Activated CD8-positive, alpha-beta memory T cell treated with anti-CD3 and anti-CD28 coated beads, Interleukin-2, amount 50 U/mL, for 4 hours (primary cell): ENCODE measurements at places on chromosomes 13 and 19.

DNA sequence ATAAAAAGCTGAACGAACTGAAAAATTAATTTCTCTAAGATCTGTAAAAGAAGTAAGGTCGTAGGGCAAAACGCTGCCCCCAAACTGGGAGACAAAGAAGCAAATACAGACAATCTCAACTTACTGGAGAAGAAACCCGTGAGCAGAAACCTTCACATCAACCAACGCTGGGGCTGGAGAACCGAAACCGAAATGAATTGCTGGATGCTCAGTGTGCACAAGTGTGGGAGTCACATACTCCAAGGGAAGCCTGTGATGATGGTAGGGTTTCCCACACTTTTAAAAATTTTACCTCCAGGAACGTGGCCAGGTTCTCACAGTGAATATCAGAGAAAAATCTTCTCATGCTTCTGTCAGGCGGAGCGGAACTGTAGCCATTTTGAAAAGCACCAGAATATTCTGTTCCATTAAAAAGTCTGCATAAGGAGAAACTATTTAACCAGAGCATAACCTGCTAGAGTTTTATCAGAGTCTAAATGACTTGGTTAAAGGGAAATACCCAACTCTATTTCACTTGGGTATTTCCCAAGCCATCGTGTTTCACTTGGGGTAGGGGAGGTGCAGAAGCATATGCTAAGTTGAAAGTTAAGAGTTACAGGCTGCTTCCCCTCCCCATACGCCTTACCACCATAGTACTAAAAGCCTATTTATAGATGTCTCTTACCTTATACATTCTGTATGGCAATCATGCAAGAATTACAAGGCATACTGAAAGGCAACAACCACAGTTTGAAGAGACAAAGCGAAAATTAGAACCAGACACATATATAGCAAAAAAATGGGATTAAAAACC lies 110.5 kb upstream of the SLITRK1 start:
- no peak for DNase-seq

- DNase-seq, result no peak
Observed at GRCh38 chr13:33235564-33235963, 50.0 kb downstream of the STARD13 start.

DNA sequence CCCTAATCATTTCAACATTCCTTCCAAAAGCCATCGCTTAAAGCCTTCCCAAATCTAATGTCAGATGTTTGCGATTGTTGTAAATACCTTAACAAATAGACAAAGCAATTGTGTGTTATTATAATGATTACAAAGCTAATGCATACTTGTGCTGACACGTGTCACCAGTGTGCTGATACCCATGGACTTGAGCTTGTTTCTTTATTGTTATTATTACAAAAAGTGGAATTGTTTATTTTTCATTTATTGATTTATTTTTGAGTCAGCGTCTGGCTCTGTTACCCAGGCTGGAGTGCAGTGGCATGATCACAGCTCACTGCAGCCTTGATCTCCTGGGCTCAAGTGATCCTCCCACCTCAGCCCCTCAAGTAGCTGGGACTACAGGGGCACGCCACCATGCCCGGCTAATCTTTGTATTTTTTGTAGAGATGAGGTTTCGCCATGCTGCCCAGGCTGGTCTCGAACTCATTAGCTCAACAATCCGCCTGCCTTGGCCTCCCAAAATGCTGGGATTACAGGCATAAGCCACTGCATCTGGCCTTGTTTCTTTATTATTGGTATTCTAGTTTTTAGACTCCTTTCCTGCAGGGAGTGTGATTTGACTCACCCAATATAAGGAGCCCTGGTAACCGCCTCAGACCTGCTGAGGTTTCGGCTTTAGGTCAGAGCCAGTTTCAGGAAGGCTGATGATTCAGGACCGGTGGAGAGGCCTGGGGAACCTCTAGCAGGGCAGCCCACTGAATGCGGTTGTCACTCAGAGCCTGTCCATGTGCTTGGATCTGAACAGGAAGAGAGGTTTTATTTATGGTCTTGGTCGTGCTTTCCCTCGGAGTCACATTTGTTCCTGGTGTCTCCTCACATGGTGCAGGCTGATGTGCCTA lies 2.1 kb upstream of the FBXO17 start:
- DNase-seq, result no peak

DNA sequence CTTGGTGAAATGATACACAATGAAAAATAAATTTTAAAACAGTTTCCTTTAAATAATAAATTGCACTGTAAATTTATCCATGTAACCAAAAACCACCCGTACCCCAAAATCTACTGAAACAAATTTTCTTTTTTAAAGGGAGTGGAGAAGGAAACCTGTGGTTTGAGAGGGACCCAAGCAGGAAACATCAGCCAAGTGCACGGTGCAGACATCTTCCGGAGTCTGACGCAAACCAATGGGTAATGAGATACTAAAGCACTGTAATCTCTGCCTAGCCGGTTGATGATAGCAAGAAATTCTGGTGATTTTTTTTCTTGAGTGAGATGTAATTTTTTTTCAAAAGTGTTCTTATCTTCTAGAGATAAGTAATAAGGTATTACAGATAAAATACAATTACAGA lies 115.4 kb downstream of the ABCC4 start:
- DNase-seq, result peak; percentile 29

DNA sequence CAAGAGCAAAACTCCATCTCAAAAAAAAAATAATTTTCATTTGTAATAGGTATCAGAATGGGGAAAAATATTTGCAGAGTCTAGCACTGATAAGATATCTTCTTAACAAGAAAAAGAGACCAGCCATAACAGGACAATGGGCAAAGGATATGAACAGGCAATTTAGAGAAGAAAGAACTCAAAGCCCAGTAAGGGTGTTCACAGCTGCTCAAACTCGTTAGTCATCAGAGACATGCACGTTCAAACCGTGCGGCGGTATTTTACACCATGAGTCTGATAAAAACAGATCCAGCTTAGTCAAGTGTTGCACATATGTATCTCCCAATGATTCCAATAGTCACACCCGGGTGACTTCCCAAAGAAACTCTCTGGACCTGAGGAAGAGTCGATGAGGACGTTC lies 13.7 kb upstream of the NCCRP1 start:
- no peak for DNase-seq

- no peak for DNase-seq
Observed at GRCh38 chr13:100506154-100506553, 82.4 kb downstream of the GGACT start.

DNA sequence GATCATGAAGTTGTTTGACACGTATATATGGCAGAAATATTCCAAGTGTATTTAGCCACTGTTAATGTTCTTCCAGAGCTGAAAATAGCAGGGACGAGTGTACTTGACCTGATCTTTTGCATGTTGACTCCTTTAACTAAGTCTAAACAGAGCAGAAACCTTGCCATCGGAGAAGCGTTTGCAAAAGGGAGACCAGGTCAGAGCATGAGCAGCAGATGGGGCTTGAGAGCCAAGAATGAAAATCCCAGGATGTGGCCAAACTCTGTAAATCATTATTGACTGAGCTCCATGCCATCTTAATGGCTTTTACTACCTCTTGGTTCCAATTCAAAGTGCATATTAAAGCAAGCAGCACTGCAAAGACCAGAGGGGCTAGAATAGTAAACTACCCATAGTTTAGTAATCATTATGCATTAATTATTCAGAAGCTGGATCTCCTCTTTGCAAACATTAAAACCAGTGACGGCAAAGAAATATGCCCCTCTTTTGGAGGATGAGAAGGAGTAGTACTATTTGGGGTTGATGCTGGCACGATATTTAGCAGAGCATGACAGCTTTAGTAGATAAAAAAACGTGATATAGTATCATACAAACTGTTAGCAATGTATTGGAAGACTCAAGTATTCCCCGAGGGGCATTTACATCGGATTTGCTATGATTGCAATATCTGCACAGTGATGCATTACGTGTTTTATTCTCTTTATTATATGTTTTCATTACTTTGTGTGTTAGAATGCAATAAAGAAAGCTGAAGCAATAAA lies 55.7 kb downstream of the FAM216B start:
- no peak for DNase-seq

DNA sequence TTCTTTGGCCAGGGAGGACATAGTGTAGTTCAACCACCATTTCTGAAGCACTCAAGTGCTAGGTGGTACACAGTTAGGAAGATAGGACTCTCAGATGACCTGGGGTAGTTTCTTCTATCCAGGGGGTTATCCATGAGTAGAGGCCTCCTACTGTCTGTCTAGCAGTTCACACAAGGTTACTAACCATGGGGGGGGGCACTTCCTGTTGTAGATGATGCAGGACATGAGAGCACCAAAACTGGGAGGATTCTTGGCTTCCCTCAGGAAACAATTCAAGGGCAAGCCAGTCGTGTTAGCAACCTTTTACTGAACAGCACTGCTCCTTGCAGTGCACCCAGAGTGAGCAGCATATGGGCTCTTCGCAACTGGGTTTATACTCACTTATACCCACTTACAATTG lies 8.9 kb upstream of the TPP2 start:
- DNase-seq, result no peak

GRCh38 chr13:48477191-48477855 lies 55.6 kb downstream of the RCBTB2 start:
- no peak for DNase-seq

- DNase-seq, result no peak
Observed at GRCh38 chr19:18743784-18744418, 47.2 kb downstream of the COMP start.
